ENCODE measurements at places on chromosomes 4 and X.

- no peak for DNase-seq
Observed at GRCh38 chr4:153142700-153143438, 61.4 kb upstream of the TRIM2 start.

DNA sequence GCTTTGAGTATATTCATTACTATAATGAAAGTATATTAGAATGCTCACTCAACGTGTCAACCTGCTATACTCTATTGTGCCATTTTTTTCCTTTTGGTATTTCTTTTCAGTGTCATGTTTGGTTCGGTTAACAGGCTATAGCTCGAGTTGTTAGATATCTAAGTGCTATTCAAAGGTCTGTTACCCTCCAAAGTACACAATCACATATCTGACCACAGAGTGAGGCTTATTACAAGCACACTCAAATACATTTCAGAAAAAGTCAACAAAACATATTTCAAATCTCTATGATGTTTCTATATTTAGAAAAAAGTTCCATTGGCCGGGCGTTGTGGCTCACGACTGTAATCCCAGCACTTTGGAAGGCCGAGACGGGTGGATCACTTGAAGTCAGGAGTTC is 32.8 kb downstream of the WNK3 start:
- no peak for DNase-seq

DNA sequence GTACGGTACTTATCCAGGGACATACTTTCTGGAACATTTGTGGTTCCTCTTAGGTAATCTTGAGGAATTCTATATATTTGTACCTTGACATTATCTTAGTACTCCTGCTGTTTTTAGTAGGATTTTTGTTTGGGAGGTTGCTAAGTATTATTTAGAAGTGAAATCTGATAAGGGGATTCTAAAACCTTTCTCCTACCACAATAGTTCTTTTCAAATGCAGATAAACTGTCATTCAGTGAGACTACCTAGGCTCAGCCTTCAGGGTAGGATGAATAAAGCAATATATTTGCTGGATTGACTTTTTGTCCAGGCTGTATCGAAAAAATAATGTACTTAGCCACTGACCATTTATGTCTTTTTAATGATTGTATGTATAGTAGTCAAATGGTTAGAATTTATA is 25.4 kb downstream of the DIAPH2 start:
- DNase-seq = no peak

GRCh38 chrX:136473663-136474062 is 14.1 kb upstream of the BRS3 start:
- no peak for DNase-seq

DNA sequence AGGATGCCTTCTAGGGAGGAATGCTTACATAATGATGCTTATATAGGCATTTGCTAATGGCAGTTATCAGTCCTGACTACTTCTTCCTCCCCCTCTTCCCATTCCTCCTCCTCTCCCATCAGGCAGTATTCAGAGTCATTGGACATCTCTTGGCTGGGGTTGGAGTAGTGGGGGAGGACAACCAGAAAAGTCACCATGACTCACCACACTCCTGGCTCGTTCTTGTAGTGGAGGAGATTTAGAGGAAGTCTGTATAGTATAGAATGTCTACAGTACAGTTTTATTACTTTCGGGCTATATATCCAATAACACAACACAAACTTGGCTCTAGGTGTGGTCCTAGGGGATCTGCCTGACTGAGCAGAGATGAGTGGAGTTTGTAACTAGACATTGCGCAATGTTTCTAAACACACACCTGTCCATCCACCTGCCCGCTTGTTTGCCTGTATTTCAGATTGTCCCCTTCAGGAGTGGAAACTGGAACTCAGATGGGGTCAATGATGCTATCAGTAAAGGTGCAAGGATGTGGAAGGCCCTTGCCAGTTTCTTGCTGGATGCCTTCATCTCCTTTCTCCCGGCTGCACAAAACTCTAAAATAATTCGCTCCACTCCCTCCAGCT is 27.9 kb upstream of the KIAA1210 start:
- no peak for DNase-seq

GRCh38 chrX:10404436-10404835 is 215.9 kb downstream of the MID1 start:
- no peak for DNase-seq

- DNase-seq = no peak
Observed at GRCh38 chr4:139492429-139492828, 38.5 kb downstream of the RAB33B start.

DNA sequence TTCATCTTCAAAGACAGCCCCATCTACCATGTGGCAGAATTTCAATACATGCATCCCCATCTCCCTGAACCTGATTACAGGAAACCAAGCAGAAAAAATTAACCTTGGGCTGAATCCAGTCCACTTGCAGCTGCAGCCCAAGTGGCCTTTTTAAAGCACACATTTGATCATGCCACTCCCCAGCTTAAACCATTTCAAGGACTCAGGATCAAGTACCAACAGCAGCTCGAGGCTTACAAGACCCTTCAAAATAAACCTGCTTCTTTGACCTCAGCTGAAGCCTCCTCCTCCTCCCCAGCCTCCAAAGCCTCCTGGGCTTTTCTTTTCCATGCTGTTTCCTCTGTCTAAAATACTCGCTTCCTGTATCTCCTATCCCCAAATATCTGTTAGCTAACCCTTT is 50.7 kb upstream of the KIT start:
- no peak for DNase-seq

DNA sequence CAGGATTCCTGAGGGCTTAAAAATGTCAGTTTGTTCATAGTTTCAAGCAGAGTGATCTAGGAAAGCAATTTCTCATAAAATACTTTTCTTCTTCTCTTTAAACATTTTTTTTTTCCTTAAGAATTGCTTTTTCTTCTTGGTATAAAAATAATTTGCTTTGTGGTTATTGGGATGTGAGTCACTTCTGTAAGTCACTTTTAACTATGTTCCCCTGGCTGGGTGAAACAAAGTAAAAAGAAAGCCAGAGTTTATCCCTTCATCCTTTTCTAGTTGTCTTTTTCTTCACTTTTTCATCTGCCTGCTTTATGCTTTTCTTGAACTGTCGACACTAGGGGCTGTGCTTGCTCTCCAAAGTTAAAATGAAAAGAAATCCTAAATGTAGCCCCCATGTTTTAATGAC is 33.5 kb downstream of the ARSJ start:
- DNase-seq = no peak

DNA sequence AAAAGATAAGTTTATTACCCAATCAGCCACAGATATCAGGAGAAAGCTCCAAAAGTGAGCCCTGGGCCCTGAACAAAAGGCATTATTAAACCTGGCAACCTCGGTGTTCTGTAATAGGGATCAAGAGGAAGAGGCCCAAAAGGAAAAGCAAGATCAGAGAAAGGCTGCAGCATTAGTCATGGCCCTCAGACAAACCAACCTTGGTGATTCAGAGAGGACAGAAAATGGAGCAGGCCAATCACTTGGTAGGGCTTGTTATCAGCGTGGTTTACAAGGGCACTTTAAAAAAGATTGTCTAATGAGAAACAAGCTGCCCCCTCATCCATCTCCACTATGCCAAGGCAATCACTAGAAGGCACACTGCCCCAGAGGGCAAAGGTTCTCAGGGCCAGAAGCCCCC is 75.7 kb downstream of the AGTR2 start:
- DNase-seq = no peak

GRCh38 chr4:184938871-184939270 is 79.4 kb upstream of the HELT start:
- DNase-seq = no peak

- no peak for DNase-seq
Observed at GRCh38 chr4:140753329-140753728, 2.9 kb downstream of the TBC1D9 start.

- DNase-seq = no peak
Observed at GRCh38 chr4:36004204-36004851, 240.0 kb downstream of the ARAP2 start.

DNA sequence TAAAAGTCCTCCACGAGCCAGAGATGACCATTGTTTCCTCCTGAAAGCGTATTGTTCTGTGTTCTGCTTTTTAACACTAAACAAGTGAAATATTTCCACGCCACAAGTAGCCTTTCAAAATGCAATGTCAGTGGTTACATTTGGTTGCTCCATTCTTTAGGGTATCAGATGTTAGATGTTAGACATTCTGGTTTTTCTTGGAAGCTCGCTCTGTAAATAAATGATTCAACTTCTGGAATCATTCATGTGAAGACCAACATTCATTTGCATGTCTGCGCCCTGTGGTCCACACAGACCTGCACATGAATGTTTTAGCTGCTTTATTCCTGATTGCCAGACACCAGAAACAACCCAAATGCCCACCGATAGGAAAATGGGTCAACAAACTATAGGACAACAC is 38.0 kb upstream of the HELT start:
- no peak for DNase-seq

DNA sequence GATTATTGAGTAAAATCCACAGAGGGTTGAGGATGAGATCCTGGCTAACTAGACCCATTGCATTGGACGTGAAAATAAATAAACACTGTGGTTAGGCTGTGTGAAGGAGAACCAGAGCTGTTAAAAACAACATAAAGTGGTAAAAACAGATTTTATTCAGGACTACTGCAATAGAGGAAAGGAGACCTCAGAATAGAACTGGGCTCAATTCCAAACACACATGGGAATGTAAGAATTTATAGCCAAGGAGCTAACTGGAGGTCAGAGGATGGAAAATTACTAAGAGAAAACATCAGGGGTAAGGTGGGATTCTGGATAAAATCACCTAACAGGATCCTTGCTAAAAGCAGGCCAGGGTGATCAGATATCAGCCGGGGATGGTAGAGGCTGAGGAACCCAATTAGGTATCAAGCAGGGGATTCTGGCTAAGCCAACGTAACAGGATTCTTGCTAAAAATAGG is 112.4 kb downstream of the RNF150 start:
- DNase-seq = no peak

DNA sequence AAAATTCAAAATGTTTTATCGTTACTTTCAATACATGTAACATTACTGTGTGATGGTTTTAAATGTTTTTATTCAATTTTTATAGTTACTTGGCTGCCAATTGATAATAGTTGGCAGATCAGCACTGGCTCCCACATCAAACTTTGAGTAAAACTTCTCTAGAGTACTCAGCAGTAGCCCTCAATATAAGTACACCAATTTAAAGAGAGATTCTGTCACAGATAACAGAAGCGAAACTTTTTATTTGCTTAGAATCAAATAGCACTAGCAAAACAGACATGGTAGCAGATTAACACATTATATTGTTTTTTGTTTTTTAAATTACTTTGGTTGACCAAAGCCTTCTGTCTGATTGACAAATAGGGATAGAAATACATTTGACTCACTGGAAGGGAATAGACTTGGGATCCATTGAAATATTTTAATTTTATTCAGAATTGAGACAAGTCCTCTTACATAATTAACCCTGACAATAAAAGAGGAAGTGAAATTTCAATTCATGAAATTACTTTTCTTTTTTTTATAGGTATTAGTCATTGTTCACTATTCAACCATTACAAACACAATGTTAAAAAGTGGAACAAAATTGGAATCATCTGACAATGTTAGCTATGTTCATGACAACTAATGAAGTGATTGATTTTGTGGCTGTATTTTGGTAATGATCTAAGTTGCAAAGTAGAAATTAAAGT is 554.9 kb downstream of the KLHL4 start:
- DNase-seq = no peak

DNA sequence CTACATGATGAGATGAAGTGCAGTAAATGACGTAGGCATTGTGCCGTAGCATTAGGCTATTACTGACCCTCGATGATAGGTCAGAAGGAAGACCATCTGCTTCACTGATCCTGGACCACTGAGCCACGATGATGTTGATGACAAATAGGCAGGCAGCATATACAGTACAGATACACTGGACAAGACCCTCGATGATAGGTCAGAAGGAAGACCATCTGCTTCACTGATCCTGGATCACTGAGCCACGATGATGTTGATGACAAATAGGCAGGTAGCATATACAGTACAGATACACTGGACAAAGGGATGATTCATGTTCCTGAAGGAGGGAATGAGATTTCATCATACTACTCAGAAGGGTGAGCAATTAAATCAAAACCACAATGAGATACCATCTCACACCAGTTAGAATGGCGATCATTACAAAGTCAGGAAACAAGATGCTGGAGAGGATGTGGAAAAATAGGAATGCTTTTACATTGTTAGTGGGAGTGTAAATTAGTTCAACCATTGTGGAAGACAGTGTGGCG is 50.9 kb downstream of the BEND4 start:
- no peak for DNase-seq

DNA sequence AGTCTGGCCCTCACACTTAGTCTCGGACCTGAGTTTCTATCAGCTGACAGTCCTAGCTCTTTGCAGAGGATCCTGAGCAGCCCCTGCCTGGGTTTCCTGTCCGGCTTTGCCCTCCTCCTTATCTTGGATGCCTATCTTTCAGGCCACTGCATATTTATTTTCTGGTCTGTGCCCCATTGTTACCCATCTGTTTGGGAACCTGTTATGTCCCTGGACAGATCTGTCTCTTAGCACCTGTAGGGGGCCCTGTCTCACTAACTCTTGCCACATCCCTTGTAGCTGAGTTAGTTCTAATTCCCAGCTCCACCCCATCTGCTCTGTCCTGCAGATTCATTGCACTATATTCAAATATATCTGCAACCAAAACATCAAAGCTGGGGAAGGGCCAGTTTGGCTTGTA is 514.9 kb upstream of the LCORL start:
- no peak for DNase-seq

GRCh38 chr4:155761916-155762315 is 3.1 kb downstream of the GUCY1B1 start:
- no peak for DNase-seq

DNA sequence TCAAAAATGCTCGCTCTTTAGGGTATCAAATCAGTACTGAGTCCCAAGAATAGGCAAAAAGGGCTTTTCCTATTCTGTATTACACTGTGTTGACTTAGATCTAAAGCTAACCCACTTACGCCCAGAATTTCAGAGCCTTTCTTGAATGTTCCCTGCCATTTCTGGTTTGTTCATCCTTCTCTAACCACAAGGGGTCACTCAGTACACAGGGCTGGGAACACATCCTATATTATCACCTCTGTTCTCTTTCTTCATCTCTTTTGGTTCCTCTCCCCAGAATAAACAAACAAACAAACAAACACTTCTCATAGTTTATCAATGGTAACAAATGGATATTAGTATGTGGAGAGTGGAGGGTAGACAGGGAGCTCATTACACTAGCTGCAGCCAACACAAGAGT is 25.5 kb upstream of the MORC4 start:
- DNase-seq = no peak

DNA sequence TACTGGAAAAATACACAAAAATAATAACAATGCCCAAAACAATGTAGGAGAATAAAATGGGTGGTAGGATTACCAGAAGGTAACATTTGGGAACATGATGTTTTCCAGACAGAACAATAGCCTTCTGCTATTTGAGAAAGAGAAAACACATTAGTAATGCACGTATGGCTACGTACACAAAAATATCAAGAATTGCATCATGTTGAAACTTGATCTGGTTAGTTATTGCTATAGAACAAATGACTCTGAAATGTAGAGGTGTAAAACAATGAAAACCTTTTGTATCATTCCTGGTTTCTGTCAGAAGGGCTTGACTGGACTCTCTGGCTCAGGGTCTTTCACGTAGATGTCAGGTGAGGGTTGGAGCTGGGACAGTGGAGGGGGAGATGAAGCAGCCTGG is 1040.0 kb downstream of the FAT4 start:
- no peak for DNase-seq

GRCh38 chr4:17030543-17030942 is 132.1 kb upstream of the LDB2 start:
- no peak for DNase-seq

All from GM12878 (cell line).